ENCODE measurements at places on chromosomes 13 and 19.

DNA sequence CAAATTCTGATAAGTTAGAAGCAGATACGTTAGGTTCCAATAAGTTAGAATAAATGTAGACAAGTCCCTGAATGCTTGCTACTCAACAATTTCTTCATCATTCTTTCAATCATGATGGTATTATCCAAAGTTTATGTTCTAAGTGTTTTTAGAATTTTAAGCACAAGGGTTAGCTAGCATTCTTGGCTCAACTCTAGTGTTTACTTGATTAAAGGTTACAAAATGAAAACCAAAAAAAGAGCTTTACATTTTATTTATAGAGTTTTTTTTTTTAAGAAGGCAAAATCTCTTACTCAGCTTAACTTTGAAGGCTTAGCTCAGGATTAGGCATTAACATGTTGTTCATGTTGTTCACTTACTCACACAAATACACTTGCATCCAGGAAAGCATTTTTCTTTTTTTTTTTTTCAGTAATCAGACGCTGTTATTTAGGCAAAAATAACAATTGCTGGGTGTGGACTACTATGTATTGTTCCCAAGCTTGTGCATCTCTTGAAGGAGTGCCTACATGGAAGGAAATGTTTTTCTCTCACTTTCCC lies 420.6 kb downstream of the DCT start:
- DNase-seq: no peak

GRCh38 chr13:36921631-36922301 lies 1.7 kb upstream of the SMAD9 start:
- DNase-seq: no peak

DNA sequence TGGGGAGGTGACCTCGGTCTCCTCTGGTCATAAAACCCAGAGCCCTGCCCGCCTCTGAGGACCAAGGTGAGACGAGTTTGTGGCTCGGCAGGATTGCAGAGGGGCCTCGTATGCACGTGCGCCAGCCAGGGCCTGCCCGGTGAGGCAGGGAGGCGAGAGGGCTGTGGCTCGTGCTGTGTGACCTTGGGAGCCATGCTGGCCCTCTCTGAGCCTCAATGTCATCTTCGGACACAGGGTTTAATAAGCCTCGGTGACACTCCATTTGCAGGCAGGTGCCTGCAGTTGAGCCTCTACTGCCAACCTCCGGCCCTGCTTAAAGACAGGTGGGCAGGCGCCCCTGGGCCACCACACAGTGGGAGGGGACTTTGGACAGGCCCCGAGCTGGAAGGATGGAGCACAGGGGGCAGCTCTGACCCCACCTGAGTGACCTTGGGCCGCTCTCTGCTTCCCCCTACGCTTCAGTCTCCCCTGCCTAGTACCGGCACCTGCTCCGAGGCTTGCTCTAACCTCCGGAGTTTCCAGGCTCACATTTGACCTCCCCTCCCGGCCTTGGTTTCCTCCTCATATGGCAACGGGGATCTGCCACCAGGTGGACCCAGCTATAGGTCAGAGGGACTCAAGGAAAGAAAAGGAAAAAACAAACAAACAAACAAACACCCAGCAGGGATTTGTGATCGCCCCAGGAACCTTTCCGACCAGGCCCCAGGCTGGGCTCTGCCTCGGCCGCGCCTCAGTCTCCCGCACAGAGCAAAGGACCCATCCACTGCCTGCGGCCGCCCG lies 3.1 kb downstream of the ZBTB7A start:
- no peak for DNase-seq

- DNase-seq: no peak
Observed at GRCh38 chr13:21833921-21834320, 163.0 kb downstream of the FGF9 start.

- no peak for DNase-seq
Observed at GRCh38 chr19:51386882-51387520, 773 bp downstream of the LIM2 start.

GRCh38 chr13:23861310-23861709 lies 27.9 kb downstream of the MIPEP start:
- DNase-seq: no peak

Measured in GDM1 (cell line).